ENCODE measurements at places on chromosomes 4 and X.

DNA sequence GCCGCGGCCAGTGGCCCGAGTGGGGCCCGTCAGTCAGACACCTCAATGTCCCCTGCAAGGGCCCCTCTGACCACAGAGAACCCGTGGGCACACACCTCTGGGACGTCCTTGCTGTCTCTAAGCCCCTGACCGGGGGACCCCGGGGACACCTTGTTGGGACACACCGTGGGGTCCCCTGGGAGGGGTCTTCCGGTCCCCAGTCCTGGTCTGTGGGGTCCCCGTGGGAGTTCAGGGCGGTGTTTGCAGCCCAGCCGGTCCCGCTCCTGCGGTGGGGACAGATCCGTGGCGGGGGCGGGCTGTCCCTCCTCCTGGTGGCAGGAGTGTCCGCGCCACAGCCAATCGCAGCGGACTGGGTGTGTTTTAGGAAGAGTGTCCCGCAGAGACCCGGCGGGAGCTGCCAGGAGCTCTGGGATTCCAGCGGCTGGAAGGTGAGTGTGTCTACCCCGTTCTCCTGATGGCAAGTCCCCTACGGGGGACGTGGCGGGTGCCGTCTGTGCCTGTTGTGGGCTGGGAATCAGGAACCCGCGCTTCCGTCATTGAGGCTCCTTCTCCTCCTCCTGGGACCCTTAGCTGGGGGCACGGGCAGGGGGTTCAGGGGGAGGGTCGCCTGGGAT is 5.1 kb upstream of the PLCXD1 start:
- no peak for DNase-seq

DNA sequence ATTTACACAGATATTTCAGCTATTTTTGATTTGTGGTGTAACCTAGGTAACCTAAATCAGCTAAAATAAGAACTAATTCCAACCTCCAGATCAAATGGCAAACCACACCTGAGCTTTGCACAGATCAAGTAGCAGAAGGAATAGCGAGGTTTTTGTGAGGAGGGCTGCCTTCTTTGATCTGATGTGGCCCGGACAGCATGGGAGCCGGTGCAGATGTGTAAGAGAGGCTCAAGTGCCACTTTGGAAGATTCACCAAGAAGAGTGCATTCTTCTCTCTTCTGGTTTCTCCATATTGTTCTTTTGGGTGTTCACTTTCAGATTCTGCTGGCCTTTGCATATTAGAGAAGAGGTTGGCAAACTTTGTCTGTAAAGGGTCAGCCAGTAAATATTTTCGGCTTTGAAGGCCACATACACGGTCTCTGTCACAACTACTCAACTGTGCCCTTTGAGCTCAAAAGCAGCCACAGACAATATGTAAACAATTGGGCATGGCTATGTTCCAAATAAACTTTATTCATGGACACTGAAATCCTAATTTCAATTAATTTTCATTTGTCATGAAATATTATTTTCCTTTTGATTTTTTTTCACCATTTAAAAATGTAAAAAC is 78.9 kb upstream of the FAM9C start:
- DNase-seq = no peak

GRCh38 chr4:25792200-25792791 is 70.5 kb downstream of the SEL1L3 start:
- DNase-seq = no peak

GRCh38 chr4:185100423-185100822 is 42.6 kb upstream of the SLC25A4 start:
- DNase-seq = no peak

DNA sequence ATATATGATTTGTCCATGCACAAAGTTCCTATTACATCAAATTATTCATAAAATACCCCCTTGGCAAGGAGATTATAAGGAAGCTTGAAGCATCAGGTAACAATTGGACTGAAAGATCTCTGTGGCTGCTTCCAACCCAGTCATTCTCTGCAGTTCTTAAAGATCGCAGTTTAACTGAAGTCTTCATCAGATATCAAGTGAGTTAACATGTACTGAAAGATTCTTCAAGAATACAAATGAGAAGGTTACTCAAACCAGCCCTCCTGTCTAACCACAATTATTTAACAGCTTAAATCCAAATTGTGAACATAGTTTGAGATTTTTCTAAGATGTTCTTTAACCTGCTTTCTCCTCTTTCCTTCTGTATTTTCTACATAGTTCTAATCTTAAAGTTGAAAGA is 56.1 kb downstream of the SLC10A7 start:
- no peak for DNase-seq

DNA sequence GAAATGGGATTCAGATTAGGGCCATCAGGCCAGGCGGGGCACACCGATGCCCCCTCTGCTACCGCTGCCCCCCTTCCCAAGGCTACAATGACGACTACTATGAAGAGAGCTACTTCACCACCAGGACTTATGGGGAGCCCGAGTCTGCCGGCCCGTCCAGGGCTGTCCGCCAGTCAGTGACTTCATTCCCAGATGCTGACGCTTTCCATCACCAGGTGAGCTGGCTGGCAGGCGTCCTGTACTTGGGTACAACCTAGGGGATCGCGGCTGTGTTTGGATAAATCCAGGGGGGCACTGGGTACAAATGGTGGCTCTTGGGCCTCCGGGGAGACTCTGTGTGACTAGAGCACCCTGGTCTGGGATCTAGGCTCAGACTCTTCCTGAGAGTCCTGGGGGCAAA is 1.1 kb downstream of the EMD start:
- no peak for DNase-seq

DNA sequence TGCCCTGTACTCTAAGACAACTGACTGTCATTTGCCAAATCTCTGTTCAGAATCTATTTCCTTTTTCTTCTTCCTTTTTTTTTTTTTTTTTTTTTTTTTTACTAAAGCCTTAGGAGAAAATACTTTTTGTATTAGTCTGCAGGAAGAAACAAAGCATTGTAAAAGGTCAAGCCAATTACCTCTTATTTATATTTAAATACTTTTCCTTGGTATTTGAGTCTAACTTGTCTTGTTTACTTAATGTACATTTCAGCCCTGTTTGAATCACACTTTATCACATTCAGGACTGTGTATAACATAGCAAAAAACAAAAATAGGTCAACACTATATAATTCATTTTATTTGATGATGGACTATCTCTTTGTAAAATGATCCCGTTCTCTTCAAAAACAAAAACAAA is 262.2 kb downstream of the RPA4 start:
- no peak for DNase-seq

DNA sequence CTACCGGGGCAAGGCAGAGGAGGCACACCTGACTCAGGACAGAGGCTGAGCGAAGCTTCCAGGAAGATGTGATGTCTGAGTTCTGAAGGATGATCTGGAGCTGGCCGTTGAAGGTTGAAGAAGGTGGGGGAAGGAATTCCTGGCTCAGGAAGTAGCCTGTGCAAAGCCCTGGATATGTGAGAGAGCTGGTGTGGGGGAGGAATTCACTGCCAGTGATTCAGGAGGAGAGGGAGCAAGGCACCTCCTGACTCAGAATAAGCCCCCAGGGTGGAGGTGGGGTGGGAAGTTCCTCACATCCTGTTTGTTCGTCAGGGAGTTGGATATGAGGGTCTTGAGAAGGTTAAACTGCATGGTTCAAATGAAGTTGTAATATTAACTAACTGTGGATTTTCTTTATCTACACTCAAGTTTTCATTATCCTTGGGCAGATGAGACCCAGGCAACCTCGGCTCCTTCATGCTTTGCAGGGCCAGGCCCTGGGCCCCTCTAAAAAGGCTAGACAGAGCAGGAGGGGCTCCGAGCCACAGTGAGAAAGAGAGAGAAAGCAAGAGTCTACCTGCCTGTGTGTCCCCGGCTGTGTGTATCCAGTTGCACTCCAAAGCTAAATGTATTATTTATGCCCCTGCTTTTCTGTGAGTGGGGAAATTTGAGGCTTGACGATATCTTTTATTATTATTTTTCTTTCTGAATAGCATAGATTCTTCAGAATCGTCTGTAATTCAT is 7.1 kb downstream of the NHSL2 start:
- DNase-seq = no peak

GRCh38 chr4:83114576-83114975 is at the start of gene PLAC8:
Gene PLAC8, minus strand, starts transcription at chr4:83114729. Its CDS starts 6,808 bp downstream, at chr4:83107921.
- no peak for DNase-seq

DNA sequence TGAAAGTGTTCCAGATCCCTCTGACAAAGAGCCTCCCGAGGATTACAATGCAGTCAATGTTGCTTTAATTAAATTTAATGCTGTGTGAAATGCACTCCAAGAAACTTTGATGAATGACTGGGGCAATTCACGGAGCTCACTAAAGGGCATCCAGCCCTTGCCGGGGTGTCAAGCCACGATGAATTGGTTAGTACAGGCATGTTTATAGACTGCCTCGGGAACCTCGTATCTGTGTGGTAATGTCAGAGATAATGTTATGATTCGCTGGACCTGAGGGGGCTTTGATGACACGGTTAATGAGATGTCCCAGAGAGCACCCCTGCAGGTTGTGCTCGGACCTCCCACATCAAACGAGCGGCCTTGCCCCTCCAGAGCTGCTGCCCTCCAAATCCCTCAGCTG is 428.8 kb downstream of the NKX6-1 start:
- no peak for DNase-seq

All from hippocampal formation (tissue), 2 donors.